A549 treated with CpdA at 1 μM for 4 hours (cell line): ENCODE measurements at places on chromosomes 5 and 9. TPM values are rescaled to one million over a fixed set of nuclear protein-coding genes. Genes with fewer than 3 reads are reported as not detected.

Gene CCDC183
- 0.20 to 0.83 TPM (median 0.45 TPM) in 5 replicates for total RNA-seq

Gene GLDC
- total RNA-seq = 12.7 to 17.4 TPM (median 13.3 TPM) in 5 replicates

Gene MATR3
- 147 to 200 TPM (median 180 TPM) in 5 replicates for total RNA-seq

Gene DAB2IP
- 11.5 to 14.9 TPM (median 13.5 TPM) in 5 replicates for total RNA-seq

Gene TMC1
- total RNA-seq = 0.05 to 0.14 TPM in 2 of 5 replicates, not detected in the others

Gene PCDHA5
- total RNA-seq = 0.44 to 0.75 TPM (median 0.63 TPM) in 5 replicates

Gene OR4F3
- total RNA-seq = not detected in 5 replicates

Gene C1QTNF2
- total RNA-seq = 0.14 to 0.16 TPM (median 0.15 TPM) in 4 of 5 replicates, not detected in the other

Gene PIP5K1B
- total RNA-seq = not detected in 5 replicates

Gene SLC36A2
- not detected in 5 replicates for total RNA-seq

Gene GRXCR2
- not detected in 5 replicates for total RNA-seq

Gene PCDHGC5
- total RNA-seq = 0.05 TPM in 1 of 5 replicates, not detected in the others

Gene HAVCR2
- total RNA-seq = 0.29 to 0.57 TPM (median 0.52 TPM) in 5 replicates

Gene GRAMD2B
- total RNA-seq = 0.68 to 1.1 TPM (median 0.85 TPM) in 5 replicates

Gene BAAT
- 0.47 to 0.79 TPM (median 0.58 TPM) in 5 replicates for total RNA-seq

Gene MARCHF11
- not detected in 5 replicates for total RNA-seq

Gene DBH
- not detected in 5 replicates for total RNA-seq

Gene GABRA1
- total RNA-seq = not detected in 5 replicates

Gene ORM2
- not detected in 5 replicates for total RNA-seq

Gene AIF1L
- total RNA-seq = 1.2 to 1.4 TPM (median 1.3 TPM) in 5 replicates

Gene SLC4A9
- total RNA-seq = 0.01 TPM in 1 of 5 replicates, not detected in the others

Gene TNC
- total RNA-seq = 0.83 to 1.3 TPM (median 1.1 TPM) in 5 replicates

Gene C9orf153
- total RNA-seq = 0.27 to 0.37 TPM (median 0.27 TPM) in 3 of 5 replicates, not detected in the others

Gene TESK1
- total RNA-seq = 20.0 to 25.9 TPM (median 24.6 TPM) in 5 replicates

Gene CEL
- 0.26 to 0.86 TPM (median 0.66 TPM) in 5 replicates for total RNA-seq

Gene NUTM2G
- total RNA-seq = not detected in 5 replicates

Gene DDX4
- 0.02 TPM in 1 of 5 replicates, not detected in the others for total RNA-seq

Gene PTGDS
- 0.35 to 0.71 TPM (median 0.39 TPM) in 3 of 5 replicates, not detected in the others for total RNA-seq

Gene PCDHB7
- total RNA-seq = 0.01 TPM in 1 of 5 replicates, not detected in the others

Gene ZNF354C
- 0.80 to 1.0 TPM (median 0.87 TPM) in 5 replicates for total RNA-seq

Gene WHRN
- 5.1 to 7.6 TPM (median 6.8 TPM) in 5 replicates for total RNA-seq

Gene NOXA1
- 1.0 to 1.5 TPM (median 1.5 TPM) in 5 replicates for total RNA-seq

Gene C9orf85
- total RNA-seq = 13.5 to 18.7 TPM (median 13.8 TPM) in 5 replicates

Gene C9orf50
- not detected in 5 replicates for total RNA-seq

Gene SOHLH1
- 0.07 to 0.09 TPM in 2 of 5 replicates, not detected in the others for total RNA-seq

Gene ANKRD33B
- total RNA-seq = 10.0 to 11.2 TPM (median 10.9 TPM) in 5 replicates

Gene HTR4
- total RNA-seq = not detected in 5 replicates

Gene F2RL1
- total RNA-seq = 238 to 332 TPM (median 276 TPM) in 5 replicates

Gene CTXN3
- total RNA-seq = not detected in 5 replicates

Gene DCAF12
- 36.1 to 40.6 TPM (median 39.4 TPM) in 5 replicates for total RNA-seq

Gene IL5
- not detected in 5 replicates for total RNA-seq

Gene GNA14
- total RNA-seq = not detected in 5 replicates

Gene CARTPT
- total RNA-seq = not detected in 5 replicates

Gene FGD3
- total RNA-seq = 0.17 to 0.44 TPM (median 0.24 TPM) in 5 replicates

Gene PHF24
- 0.06 to 0.26 TPM (median 0.16 TPM) in 5 replicates for total RNA-seq

Gene ROPN1L
- 1.9 to 2.7 TPM (median 2.3 TPM) in 5 replicates for total RNA-seq

Gene ZBTB26
- 1.5 to 2.6 TPM (median 2.1 TPM) in 5 replicates for total RNA-seq

Gene PRDM9
- total RNA-seq = not detected in 5 replicates

Gene PDZD2
- total RNA-seq = 0.03 to 0.09 TPM (median 0.07 TPM) in 5 replicates

Gene ZNF474
- total RNA-seq = 0.13 to 0.23 TPM (median 0.22 TPM) in 5 replicates

Gene LCN9
- not detected in 5 replicates for total RNA-seq

Gene BASP1
- 274 to 384 TPM (median 325 TPM) in 5 replicates for total RNA-seq

Gene SLC6A7
- total RNA-seq = 0.01 to 0.07 TPM in 2 of 5 replicates, not detected in the others

Gene NOTCH1
- 8.7 to 12.2 TPM (median 10.8 TPM) in 5 replicates for total RNA-seq
